ENCODE measurements at places on chromosomes 7 and 10.

GRCh38 chr10:48519481-48520183 lies 85.2 kb downstream of the ARHGAP22 start:
- no peak for DNase-seq

GRCh38 chr7:32458025-32458424 lies 32.2 kb downstream of the LSM5 start:
- no peak for DNase-seq

DNA sequence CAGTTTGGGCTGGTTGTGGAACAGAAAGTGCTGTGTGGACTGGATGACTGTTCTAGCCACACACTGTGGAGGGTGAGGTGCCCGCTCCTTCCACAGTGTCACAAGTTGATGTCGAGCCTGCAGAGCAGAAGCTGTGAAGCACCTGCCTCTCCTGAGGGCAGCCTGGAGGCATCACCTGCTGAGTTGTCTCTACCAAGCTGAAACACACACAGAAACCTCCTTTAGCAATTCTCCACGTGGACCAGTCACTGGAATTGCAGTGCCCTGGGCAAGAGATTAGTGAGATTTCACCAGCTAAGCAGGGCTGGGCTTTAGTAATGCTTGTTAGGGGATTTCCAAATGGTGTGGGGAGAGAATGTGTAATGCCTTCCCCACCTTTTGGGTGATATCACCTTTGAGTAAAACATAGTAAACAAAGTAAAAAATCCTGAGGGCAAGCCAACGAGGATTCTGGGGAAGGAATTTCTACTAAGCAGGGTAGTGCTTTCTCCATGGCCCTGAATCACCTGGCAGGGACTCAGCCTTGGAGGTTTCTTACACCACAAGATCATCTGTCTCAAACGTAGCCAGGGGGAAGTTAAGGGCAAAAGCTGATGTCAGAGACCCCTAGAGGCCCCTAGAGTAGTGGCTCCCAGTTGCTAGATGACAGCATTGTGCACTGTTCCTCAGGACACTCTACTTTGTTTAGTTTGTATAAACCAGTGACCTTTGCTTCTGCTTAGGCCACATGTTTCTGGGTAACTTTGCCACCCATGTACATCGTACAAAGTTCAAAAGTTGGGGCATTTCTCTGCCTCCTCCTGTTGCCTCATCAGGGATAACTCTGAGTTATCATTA lies 233.1 kb upstream of the IGFBP3 start:
- DNase-seq: no peak

- DNase-seq: no peak
These were observed 2.0 kb upstream of the HEPACAM2 start for GRCh38 chr7:93228302-93228701.

DNA sequence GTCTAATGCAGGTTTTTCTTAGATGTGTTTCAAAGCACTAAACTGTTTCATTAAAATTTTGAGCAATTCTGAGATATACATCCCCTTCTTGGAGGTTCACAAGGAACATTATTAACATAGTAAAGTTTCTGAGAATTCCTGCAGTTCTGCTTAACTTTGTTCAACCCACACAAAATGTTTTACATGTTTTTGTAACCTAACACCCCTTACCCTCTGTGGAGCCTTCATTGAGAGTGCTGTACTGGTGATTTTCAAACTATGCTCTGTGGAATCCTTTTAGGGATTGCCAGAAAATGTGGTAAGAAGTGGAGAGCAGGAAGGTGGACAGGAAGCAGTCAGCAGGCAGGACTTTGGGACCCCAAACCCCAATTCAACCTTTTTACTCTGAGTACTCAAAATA lies 53.6 kb upstream of the ABCB5 start:
- no peak for DNase-seq

DNA sequence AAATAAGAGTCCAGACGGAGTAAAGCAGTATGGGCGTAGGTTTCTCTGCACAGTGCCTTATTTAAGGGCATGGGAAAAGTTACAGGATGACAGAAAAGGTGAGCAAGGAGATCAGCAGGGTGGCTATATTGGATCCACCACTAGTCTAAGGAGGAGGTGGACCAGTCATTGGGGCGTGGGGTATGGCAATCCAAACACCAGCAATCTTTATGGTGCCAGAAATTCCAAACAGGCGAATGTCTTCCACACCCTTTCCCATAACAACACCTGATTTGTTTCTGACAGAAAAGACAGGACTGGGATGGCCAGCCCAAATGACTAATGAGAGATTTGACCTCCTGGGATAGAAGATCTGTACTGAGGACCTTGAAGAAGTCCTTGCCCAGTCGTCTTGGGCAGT lies 181.8 kb upstream of the MBL2 start:
- no peak for DNase-seq

- no peak for DNase-seq
These were observed 106.3 kb downstream of the CPED1 start for GRCh38 chr7:121094829-121095228.

GRCh38 chr10:78727728-78728127 lies 341.0 kb upstream of the ZMIZ1 start:
- DNase-seq: no peak

GRCh38 chr7:2307690-2308107 lies 6.5 kb downstream of the SNX8 start:
- no peak for DNase-seq

Measured in cerebellar nuclear complex (tissue), 1 donor.